NCI-H524 (cell line): ENCODE measurements at places on chromosomes 4 and X.

GRCh38 chr4:137648531-137648930 is 116.2 kb upstream of the PCDH18 start:
- no peak for DNase-seq

- DNase-seq = no peak
Observed at GRCh38 chr4:113838460-113838859, 76.9 kb upstream of the CAMK2D start.

- no peak for DNase-seq
Observed at GRCh38 chr4:628821-629635, 3.7 kb downstream of the PDE6B start.

DNA sequence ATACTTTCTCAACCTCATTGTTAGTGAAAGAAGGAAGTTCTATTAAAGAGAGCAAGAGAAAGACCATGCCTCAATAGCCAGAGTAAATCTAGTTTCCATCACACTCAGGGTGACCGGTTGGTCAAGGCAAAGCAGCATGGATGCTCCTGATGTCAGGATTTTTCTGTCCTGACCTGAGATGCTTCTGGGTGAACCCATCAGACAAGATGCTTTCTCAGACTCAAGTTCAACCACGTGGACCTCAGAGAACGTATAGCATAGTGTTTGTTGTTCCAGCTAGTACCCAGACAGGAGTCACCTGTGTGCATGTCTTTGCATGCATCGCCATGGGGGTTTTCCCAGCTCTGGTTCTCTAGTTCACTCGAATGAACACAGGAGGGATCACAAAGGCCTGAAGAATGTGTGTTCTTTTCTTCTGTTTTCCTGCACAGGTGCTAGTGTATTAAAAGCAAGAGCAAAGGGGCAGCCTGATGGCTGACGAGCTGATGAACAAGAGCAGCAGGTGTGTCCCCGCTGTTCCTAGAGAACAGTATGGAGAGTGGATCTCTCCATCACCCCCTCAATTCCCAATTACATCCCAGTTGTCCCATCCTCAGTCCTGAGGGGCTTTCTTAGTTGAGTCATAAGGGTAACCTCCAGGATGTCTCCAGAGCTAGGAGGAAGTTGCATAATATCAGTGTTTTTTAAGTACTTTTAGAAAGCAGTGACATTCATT is 110.5 kb upstream of the ENPP6 start:
- no peak for DNase-seq

DNA sequence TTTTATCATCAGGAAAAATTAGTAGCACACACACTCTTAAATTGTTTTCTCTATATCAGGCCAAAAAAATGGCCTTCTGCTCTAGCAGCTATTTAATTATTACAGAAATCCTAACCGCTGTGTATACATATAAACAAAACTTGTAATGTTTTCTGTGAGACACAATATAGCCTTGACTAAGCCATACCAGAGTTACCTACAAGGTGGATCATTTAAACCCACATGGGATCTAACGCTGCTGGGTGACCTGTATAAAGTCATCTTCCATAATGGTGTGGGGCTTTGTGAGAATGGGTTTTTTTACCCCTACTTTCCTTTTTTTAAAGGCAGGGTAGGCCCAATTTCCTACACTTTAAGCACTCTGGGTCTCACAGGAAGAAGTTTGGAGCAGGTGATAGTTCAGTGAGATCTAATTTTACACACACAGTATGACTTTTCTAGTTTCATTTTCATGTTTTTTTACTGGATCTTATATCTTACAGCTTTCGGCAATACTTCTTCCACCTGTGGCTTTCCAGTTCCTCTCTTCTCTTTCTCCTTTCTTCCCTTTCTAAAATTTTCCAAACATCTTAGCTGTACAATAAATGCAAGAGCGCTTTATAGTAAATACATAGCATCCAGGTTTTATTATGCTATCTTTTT is 66.9 kb upstream of the MMAA start:
- no peak for DNase-seq

DNA sequence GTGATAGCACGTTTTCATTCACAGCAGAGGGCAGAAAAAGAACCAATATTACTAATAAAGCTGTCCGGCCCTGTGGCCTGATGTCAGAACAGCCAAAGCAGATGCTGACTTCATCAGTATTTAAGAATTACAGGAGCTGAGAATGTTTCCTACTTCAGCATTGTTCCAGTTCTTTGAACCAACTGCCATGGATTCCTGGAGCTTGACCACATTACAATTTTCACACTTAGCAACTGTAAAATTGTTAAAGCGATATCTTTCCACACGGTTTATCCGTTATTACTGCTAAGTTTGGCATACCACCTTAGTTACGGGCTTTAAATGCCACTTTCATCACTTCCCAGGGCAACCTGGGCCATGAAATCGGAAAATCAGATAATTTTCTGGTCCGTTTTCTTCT is 118.2 kb downstream of the EPHA5 start:
- no peak for DNase-seq

DNA sequence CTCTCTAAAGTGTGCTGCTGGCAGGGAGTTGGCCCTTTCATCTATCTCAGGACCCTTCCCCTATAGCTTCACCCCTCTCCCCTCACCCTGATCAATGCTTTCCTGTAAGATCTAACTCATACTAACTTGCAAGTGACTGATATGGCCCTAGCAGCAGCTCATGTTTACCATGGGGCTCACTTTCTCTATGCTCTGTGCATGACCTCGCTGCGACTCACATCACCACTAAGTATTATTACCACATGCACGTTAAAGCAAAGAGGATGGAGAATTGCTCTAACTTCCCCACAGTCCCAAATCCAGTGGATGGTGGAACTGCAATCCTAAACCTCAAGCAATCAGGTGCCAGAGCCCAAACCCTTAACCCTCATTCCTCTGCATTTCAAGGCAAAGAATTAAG is 626.6 kb downstream of the MID1IP1 start:
- DNase-seq = no peak

DNA sequence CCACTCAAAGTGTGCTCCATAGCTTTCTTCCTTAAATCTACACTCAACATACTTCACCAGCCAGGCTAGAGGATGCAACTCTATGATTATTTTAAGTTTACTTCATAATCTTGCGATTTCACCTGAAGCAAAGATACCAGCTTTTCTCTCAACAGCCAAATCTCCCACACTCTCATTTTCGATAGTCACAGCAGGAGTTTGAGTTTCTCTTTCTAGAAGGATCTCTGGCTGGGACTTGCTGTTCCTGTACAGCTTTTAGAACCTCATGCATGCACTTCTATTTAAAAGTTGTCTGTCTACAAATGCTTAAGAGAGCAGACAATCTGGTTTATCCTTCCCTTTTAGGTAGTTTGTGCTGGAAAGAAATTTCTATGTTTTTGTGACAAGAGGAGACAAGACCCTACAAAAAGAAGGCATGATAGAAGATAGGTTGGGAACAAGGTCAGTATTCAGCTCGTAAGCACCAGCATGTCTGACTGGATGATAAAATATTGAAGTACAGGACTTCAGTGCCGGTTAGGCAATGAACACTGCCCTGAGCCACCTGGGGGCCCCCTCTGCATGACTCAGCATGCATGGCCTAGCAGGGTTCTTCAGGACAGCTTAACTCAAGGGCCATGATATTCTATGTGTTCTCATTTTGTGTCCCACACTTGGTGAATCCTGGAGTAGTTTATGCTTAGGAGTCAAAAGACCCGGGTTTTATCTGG is 65.6 kb downstream of the ATXN3L start:
- peak; percentile 9 for DNase-seq

GRCh38 chr4:36385951-36386571 is 104.6 kb downstream of the DTHD1 start:
- DNase-seq = no peak

DNA sequence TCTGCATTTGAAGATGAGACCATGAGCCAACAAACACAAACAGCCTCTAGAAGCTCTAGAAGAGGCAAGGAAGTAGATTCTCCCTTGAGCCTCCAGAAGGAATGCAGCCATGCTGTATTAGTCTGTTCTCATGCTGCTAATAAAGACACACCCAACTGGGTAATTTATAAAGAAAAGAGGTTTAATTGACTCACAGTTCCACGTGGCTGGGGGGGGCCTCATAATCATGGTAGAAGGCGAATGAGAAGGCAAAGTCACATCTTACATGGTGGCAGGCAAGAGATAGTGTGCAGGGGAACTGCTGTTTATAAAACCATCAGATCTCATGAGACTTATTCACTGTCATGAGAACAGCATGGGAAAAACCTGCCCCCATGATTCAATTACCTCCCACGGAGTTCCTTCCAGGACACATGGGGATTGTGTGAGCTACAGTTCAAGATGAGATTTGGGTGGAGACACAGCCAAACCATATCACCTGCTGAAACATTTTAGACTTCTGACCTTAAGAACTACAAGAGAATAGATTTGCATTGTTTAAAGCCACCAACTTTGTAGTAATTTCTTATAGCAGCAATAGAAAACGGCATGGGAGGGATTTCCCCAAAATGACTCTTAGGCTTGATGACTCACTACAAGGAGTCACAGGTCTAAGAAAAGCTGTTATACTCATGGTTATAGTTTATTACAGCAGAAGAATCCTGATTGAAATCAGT is 284.4 kb upstream of the SFRP2 start:
- no peak for DNase-seq

- DNase-seq = no peak
Observed at GRCh38 chrX:20756585-20756984, 489.9 kb upstream of the RPS6KA3 start.

GRCh38 chr4:164442180-164442579 is 311.8 kb upstream of the SMIM31 start:
- no peak for DNase-seq

- DNase-seq = no peak
Observed at GRCh38 chr4:157115613-157116335, 39.8 kb downstream of the GLRB start.

DNA sequence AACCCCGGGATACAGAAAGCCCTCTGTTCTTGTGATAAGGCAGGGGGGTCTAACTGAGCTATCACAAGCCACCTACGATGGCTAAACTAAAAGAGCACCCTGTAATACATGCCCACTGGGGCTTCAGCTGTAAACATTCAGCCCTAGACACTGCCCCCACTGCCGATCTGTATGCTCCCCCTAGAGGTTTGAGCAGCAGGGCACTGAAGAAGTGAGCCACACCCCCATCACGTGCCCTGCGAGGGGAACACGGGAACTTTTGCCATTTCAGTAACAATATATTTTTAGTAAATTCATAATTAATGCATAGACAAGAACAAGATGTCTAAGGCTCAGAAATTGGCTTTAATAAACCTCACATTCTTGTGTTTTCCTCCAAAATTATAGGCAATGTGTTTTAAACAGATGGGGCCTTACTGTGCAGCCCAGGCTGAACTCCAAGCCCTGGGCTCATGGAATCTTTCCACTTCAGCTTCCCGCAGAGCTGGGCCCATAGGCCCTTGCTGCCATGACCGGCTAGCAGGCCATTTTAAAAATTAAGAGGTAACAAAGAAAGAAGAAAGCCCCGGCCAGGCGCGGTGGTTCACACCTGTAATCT is 235.3 kb upstream of the SFRP2 start:
- DNase-seq = no peak

- no peak for DNase-seq
Observed at GRCh38 chr4:30616942-30617646, 103.1 kb upstream of the PCDH7 start.

DNA sequence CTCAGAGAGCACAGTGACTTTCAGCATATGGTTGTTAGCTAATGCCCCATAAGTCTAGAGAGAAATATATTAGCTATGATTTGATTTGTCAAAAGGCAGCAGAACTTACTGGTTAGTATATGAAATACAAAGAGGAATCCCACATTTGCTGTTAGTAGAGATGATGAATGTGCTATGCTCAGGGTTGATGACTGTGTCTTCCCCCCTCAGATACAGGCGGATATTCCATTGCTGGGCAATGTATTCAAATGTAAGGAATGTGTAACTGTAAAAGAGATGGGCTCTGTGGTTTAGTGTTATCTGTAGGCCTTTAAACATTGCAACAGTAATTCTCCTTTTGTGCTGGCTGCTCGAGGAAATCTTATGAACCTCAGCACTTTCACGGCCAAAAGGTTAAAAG is 528.9 kb upstream of the ARX start:
- DNase-seq = no peak

DNA sequence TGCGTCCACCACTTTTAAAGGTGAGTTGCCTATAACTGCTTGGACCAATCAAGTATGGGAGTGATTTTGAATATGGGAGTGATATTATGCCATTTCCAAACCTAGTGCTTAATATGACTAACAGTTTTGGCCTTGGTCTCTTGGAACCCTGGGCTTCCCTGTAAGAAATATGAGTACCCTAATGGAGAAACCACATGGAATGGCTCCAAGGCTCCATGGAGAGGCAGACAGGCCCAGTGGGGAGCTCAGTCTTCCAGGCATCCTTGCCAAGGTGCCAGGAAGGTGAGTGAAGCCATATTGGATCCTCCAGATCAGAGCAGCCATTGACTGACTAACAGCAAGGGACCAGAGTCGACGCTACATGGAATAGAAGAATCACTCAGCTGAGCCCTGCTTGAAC is 53.2 kb downstream of the MAML3 start:
- DNase-seq = no peak

GRCh38 chrX:45372151-45372550 is 171.5 kb upstream of the DIPK2B start:
- no peak for DNase-seq

GRCh38 chrX:12791257-12792228 is at the start of gene PRPS2:
Gene PRPS2, plus strand, starts transcription at chrX:12791412. Its CDS starts 86 bp downstream, at chrX:12791498.
- DNase-seq = peak; percentile 61

GRCh38 chr4:64897683-64898082 is 488.4 kb upstream of the TECRL start:
- no peak for DNase-seq

DNA sequence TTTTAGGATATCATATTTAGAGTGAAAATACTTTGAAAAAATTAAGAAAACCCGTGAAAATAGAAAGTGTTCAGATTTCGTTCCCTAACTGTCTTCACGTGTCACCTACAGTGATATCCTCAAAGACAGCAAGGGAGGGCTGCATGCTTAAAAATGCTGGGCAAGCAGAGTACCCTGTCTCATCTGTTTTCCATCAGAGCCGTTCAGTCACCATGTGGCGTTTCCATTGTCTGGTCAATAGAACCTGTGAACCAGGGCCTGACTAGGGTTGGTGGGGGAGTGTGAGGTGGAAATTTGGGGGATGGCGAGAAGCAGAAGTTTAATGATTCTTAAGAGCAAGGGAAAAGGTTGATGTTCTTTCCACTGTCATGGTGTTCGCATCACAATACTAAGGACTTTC is 173.9 kb downstream of the BMPR1B start:
- DNase-seq = no peak

DNA sequence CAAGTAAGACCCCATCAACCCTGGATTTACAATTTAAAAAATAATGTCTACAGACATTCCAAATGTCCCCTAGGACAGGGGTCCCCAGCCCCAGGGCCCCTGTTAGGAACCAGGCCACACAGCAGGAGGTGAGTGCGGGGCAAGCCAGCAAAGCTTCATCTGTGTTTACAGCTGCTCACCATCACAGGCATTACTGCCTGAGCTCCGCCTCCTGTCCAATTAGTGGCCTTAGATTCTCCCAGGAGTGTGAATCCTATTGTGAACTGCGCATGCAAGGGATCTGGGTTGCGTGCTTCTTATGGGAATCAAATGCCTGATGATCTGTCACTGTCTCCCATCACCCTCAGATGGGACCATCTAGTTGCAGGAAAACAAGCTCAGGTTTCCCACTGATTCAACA is 146.1 kb downstream of the ATP10D start:
- DNase-seq = no peak
